Midbrain (tissue), 1 donor: ENCODE measurements at places on chromosomes 7 and 10.

GRCh38 chr7:34849163-34849960 lies 187.9 kb downstream of the DPY19L1 start:
- DNase-seq = no peak

DNA sequence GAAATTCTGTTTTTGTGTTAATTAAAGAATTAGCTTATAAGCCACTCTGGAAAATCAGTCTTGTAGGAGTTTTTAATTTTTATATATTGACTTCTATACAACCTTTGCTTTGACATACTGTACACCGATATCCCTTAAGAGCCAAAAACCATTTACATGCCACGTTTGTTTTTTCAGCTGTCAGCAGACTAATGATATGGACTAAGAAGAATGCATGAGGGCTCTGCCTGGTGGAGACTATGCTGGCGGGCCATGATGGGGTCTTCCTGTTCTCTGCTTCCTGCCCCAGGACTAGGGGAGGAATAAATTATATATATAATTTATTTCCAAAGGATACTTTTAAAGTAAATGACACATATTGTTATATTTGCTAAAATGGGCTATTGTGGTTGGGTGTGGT lies 96.3 kb downstream of the CDK14 start:
- no peak for DNase-seq

- DNase-seq = no peak
Measured at GRCh38 chr7:82507976-82508677, 64.5 kb upstream of the CACNA2D1 start.

DNA sequence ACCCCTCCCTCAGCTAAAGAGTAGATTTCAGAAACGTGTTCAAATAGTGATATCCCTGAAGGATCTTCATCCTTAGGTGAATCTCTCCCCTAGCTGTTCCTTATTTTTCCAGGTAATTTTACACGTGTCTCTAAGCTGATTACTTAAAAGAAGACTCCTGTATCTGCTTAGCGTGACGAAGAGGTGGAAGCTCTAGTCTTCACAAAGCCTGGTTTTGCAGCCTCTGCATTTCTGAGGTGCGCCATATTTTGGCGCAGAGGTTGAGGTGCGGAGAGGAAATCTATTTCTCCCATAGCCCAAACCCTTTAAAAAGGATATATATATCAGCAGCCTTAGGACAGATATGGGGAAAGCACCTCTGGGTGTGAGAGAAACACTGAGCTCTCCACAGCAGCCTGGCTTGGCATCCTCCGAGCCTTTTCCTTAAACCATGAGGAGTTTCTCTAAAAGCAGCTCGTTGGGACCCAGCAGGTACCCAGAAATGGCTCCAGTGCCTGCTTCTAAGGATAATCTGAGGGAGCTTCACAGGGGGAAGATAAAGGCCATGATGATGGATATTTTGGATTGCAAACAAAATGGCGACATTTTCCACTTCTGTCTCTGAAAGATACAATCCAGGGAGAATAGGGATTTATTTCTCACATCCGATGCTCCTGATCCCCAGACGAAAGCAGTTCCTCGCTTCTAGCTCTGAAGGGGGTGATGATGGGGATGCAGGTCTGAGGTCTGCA lies 3.0 kb upstream of the HOXA2 start:
- no peak for DNase-seq

- DNase-seq = no peak
Measured at GRCh38 chr7:43113622-43114457, 1.4 kb downstream of the HECW1 start.
